Right renal pelvis (tissue), 4 donors: ENCODE measurements at places on chromosomes 7 and 10.

DNA sequence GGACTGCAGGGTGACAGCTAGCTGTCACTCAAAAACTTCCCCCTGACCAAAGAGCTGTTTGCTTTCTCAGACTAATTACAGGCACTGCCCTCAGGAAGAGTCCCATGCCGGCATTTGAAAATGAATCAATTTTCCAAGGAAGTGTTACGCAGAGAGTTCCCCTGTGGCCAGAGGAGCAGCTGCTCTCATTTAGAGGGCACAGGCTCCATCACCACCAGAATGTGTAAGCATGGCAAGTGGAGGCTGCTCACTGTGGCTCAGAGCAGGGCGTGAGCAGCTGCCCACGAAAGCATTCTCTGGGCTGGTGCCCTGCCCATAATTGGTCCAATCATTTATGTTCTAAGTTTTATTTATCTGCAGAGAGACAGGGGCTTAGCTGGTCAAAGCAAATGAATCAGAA is 202.2 kb downstream of the RAMP3 start:
- no peak for DNase-seq

- no peak for DNase-seq
These were observed 64.0 kb downstream of the CACNB2 start for GRCh38 chr10:18204039-18204835.

GRCh38 chr7:46139079-46139478 is 218.0 kb upstream of the IGFBP3 start:
- no peak for DNase-seq

DNA sequence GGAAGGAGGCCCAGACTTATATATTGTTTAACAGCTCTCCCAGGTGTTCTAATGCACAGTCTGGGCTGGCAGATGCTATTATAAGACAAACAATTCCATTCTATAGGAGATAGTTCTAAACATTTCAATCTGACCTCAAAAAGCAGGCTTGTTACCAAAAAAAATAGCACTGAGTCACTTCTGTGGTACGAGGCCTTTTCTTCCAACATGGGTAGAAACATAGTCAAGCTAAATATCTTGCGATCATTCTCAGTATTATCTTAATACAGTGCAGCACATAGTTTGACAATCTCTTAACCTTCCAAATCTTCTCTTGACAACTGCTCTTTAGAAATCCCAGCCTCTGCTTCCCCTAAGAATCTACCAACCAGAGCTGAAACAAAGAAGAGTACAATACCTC is 46.6 kb upstream of the MKX start:
- no peak for DNase-seq

GRCh38 chr7:137985897-137986251 is 16.0 kb downstream of the CREB3L2 start:
- DNase-seq = no peak

GRCh38 chr10:43322331-43322730 is 49.1 kb upstream of the FXYD4 start:
- no peak for DNase-seq

DNA sequence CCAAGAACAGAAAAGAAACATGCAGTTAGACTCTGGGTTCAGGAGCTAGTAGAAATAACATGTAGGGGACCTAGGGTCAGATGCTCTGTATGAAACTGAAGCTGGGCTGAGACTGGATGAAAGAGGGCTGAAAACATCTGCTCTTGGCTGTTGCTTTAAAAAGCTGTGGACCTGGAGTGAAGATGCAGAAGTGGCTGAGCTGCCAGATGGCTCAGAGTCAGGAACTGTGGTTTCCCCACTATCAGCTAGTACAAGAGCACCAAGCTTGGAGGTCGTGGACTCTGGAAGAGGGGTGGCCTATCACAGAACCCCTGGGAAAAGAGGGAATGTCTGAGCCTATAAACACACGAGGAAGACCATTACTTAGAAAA is 5.9 kb downstream of the ADK start:
- no peak for DNase-seq

GRCh38 chr7:102101111-102101551 is 185.5 kb upstream of the SH2B2 start:
- DNase-seq = no peak

GRCh38 chr10:28179006-28179742 is 123.7 kb downstream of the MPP7 start:
- DNase-seq = peak; percentile 33

GRCh38 chr10:8060010-8060703 is 5.7 kb downstream of the GATA3 start:
- DNase-seq = no peak

- DNase-seq = no peak
These were observed at the start of gene FAM13C for GRCh38 chr10:59362144-59362958. FAM13C (minus strand) TSS chr10:59362549; CDS start chr10:59362460, 89 bp downstream.

DNA sequence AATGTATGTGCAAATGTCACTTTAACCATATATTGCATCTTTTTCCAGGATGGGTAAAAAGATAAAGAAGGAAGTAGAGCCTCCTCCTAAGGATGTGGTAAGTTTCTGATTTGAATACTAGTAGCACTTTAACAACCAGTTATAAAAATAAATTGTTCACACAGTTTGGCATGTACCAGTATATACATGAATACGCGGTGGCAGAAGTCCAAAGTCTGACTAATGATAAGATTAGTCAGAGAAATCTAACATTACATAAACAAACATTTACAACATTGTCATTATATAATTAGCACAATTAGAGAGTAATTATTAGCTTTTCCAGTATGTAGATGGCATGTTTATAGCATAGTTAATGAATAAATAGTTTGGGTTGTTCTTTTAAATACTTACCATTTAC is 4.1 kb downstream of the ARMC3 start:
- DNase-seq = no peak

DNA sequence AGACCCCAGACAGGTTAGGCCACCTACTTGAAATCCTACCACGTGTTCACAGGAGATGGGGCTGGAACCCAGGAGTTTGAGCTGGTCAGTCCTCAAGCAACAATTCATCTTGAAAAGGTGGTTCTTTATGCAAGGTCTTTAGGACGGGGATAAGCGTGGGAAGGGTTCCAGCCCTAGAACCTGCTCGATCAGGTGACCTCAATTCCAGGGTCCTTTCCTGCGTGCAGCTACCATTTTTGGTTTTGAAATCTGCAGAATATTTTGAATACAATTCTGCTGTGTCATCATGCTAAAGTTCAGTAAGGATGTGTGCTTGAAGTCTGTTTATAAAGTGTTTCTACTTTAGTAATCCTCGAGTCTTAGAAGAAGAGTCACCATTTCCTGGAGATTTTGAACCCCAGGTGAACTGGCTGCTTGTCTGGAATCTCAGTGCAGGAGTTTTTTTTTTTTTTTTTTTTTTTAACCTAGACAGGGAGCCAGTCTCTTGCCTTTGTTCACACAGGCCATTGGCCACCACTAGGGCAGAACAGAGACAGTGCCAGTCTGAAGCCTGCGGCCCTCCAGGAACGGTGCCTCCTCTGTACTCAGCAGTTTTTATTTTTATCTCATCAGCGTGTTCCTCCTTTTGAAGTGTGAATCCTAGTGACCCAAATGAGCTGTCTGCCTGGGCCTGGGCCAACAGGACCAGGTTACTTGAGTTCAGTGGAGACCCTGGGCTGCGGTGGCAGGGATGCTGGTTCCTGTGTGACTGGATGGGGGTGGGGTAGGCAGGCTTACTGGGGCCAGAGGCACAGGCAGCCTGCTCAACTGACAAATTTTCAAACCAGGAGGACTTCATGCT is 54.6 kb downstream of the EEPD1 start:
- no peak for DNase-seq

DNA sequence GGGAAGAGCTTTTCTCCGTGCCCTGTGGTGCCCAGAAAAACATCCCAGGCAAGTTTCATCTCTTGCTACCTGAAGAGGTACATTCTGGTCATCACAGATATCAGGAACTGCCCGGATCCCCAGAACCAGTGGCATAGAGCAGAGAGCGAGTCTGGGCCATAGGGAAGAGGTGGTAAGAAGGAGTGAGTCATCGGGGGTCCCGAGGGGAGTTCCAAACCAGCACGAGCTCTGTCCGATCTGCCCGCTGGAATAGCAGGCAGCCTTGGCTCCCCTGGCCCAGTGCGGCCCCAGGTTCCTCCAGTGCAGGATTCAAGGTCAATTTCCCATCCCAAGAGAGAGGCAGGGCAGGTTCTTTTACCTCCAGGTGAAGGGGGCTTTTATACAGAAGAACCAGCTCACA is 124.7 kb downstream of the RGS10 start:
- DNase-seq = no peak

- DNase-seq = no peak
These were observed 3.9 kb downstream of the TECTB start for GRCh38 chr10:112286837-112287818.

DNA sequence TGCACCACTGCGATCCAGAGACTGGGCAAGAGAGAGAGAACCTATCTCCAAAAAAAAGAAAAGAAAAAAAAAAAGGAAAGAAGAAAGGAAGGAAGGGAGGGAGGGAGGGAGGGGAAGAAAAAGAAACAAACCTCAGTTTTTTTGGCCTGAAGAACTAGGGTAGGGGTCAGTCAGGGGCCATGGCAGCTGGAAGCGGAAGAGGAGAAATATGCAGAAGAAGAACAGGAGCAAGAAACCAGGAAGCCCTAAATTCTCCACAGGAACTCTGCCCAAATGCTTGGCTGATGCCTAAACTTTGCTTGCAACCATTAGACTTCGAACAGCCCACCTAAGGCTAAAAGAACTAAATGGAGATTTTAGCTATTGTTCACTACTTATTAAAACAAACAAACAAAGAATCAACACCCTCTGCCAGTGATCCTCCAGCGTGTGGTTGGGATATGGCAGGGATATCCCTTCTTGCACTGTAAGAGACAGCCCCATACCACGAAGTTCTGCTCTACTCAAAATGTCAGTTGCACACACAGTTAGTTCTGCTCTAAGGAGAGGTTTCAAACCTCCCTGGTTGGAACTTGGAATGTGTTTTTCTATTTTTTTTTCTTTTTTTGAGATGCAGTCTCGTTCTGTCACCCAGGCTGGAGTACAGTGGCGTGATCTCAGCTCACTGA is 139.5 kb downstream of the FAM107B start:
- no peak for DNase-seq

- no peak for DNase-seq
These were observed 36.2 kb downstream of the ZCCHC24 start for GRCh38 chr10:79409038-79409725.

- DNase-seq = no peak
These were observed at the start of gene HHEX for GRCh38 chr10:92689663-92690210. HHEX (plus strand) TSS chr10:92689955; CDS start chr10:92689987, 32 bp downstream.

DNA sequence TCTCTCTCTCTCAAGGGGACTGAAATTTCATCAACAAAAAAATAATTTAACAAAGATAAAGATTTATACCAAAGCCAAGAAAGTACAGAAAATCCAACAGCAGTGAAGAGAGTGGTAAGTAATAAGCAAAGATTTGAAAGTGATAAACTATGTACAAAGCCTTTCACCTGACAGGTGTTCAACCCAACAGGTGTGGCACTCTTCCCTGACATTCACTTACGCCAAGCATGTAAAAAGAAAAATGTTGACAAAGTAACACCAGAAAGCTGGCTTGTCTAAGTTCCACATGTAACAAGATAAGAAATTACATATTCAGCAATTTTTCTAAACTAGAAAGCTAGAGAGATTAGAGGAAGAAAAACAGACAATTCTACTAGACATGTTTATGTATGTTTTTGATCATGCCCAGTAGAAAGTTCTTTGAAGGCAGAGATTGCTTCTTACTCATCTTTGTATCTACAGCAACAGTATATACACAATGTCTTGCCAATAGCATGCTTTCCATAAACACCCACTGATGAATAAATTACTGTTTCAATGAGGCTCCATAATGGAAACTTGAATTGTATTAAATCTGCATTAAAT is 468.5 kb downstream of the PARD3 start:
- no peak for DNase-seq

- DNase-seq = no peak
These were observed 21.7 kb upstream of the PFKP start for GRCh38 chr10:3045471-3046209.

GRCh38 chr7:133409421-133409820 is 156.5 kb downstream of the EXOC4 start:
- no peak for DNase-seq

DNA sequence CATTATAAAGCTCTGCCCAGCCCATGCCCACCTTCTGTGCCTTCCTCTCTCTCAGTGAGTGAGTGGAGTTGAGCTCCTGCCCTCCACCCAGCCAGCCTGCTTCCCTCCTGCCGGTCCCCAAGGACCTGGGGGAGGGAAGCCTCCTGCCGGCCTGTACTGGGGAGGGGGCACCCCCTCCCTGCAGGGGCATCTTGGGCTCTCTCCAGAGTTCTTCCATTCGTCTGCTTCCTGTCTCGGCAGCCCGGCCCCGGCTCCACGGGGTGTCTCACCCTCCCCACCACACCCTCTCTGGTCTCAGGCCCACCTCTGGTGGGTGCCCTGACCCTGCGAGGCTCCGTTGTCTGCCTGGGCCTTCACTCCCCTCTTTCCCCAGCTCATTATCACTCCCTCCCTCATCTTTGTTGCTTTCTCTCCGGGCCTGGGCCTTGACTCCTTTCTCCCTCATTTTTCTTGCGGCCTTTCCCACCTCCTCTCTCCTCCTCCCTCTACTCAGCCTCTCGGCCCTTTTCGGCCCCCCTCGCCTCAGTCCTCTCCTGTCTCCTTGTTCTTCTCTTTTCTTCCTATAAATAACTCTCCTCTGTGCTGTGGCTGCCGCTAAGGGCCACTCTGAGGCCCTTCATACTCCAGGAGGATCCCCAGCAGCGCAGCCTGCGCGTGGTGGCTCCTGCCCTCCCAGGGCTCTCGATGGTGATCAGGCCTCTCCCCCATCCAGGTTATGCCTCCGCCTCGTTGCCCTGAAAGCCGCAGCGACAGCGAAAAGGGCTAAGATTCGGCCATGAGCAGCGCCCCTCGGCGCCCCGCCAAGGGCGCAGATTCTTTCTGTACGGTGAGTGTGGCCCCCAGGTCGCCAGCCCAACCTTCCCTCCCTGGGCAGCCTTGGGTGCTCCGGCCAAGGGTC is 2.1 kb downstream of the SLC4A2 start:
- DNase-seq = no peak

GRCh38 chr7:100071018-100071723 is 10.4 kb downstream of the ZNF3 start:
- DNase-seq = no peak

GRCh38 chr7:92485974-92486373 is 8.2 kb upstream of the ERVW-1 start:
- DNase-seq = no peak

DNA sequence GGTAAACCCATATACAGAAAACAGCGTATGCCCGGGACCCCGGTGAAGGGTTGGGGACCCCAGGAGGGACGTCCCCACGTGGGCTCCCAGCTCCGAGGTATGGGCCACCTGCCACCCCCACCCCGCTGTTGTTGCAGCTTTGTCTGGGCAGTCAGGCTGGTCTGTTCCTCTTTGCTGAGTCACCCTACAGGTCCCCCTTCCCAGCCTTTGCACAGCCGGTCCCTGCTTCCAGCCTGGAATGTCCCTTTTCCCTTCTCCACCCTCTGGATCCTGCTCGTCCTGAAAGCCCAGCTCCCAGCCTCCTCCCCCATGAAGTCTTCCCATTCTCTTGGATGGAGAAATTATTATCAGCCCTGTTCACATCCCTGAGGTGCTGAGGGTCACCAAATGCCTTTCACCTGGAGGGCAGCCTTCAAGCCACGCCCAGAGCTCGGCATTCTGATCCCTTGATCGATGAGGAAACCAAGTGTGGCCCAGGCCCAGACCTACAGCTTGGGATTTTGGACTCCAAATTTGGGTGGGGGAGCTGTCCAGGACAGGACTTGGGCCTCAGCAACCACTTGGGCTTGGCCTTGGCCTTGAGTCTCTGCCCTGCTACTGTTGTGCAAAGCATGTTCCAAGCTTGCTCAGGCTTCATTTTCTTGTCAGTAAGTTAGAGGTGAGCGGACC is 2.6 kb downstream of the CLDN4 start:
- no peak for DNase-seq
